ENCODE measurements at places on chromosomes 7 and 10.

DNA sequence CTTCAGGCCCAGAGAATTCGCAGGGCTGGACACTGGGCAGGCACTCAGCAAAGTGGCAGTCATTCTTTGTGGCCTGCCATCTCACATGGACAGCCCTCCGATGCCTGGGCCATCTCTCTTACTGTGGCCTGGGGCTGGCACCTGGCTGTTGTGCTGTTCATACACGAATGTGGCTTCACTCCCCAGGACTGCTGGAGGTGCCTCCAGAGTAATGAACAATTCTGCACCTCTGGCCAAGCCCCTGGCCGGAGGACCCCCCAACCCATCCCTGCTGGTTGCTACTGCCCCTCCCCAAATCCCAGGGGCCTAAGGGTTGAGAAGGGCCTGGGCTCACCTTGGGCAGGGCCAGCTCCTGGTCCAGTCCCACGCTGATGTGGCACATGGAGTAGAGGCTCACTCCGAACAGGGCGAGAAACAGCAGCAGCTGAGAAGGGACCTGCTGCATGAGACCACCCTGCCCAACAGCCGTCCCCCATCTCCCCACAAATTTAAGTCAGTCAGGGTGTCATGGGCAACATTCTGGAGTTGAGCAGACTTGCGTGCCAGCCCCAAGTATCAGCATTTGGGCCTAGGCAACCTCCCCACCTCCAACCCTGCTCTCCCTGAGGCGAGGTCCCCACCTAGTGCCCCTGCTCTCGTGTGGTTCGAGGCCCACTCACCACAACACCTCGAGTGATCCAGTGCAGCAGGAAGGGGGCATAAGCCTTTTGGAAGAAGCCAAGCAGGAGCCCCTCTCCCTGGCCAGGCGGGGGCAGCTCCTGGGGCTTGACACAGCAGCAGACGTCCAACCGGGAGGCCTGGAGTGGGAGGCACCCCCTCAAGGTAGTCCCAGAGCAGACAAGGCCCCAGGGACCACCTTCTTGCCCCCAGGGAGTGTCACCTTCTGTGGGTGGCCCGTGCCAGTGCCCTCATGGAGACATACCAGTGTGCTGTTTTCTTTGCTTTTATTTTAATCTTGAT, 9.4 kb downstream of the NPC1L1 start:
- no peak for DNase-seq

- no peak for DNase-seq
These were observed 55.6 kb upstream of the SHH start for GRCh38 chr7:155867734-155868400.

GRCh38 chr10:64396105-64396708, 875.0 kb downstream of the REEP3 start:
- DNase-seq: peak; percentile 25

- DNase-seq: no peak
These were observed 67.2 kb upstream of the FAM204A start for GRCh38 chr10:118409295-118409694.

GRCh38 chr7:106022193-106022821, 59.2 kb downstream of the CDHR3 start:
- DNase-seq: no peak

DNA sequence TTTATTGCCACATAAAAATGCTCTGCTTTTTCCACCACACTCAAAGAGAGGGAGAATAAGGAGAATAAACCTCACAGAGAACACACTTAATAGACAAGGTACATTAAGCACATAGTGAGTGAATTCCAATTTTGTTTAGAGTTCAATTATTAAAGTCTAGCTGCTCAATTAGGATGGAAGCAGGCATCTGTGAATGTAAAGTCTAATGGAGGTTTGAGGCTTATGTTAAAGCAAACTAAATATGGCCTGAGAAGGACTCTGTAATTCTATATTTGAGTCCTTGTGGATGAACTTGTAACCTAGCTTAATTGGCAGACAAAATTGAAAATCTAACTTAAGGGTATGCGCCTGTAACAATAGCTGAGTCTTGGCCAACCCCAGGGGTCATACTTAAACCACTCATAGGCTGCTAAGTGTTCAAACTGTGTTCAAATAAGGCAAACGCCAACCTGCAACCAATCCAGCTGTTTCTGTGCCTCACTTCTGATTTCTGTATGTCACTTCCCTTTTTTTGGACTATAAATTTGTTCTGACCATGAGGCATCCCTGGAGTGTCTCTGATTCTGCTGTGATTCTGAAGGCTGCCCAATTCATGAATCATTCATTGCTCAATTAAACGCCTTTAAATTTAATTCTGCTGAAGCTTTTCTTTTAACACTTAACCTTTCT, 31.3 kb upstream of the NME8 start:
- no peak for DNase-seq

DNA sequence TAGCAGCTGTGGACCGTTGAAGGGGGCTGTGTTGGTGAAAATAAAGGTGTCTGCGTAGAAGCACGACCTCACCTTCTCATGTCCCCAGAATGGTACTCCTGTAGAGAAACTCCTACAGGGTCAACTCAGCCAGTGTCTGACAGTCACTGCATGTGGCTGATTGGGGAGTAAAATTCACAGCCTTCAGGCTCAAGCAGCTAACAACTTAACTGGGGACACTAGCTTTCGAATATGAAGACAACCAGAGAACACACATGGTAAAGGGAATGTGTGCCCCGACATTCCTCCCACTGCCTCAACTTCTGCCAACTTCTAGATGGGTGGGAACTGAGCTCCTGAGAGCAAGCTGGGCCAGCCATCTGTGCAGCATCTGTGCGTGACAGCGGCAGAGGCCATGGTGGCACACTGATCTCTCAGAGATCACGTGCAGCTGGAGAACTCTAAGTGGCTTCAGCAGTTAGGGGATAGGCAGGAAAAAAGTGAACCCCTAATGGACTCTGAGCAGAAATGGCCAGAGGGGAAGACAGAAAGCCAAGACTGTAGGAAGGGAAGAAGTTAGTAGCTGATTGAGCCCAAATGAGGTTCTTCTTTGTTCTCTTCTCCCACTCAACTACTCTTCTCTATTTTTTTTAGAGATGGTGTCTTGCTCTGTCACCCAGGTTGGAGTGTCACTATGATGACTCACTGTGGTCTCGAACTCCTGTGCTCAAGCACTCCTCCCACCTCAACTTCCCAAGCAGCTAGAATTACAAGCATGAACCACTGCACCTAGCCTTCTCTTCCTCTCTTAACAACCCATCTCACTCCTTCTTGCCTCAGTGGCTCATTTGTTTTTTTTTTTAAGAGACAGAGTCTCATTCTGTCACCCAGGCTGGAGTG, 280.8 kb downstream of the ZEB1 start:
- no peak for DNase-seq

DNA sequence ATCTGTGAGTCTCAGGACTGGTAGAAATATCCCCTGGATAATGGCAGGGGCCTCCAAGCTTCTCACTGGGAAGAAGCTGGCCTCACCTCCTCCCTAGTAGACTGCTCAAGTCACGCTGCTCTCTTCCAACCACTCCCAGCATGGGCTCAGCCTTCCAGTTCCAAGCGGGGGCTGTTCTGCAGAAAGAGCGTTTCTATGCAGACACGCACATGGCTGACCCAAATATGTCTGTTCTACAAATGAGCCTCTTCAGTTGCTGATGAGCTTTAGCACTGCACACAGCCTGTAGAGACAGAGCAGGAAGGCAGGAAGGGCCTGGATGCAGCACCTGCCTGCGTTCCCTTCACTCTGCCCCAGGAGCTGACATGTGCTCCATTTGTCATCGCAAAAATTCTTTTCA, 523.9 kb upstream of the MGMT start:
- no peak for DNase-seq

GRCh38 chr7:74606909-74607510, 50.5 kb upstream of the GTF2I start:
- no peak for DNase-seq

DNA sequence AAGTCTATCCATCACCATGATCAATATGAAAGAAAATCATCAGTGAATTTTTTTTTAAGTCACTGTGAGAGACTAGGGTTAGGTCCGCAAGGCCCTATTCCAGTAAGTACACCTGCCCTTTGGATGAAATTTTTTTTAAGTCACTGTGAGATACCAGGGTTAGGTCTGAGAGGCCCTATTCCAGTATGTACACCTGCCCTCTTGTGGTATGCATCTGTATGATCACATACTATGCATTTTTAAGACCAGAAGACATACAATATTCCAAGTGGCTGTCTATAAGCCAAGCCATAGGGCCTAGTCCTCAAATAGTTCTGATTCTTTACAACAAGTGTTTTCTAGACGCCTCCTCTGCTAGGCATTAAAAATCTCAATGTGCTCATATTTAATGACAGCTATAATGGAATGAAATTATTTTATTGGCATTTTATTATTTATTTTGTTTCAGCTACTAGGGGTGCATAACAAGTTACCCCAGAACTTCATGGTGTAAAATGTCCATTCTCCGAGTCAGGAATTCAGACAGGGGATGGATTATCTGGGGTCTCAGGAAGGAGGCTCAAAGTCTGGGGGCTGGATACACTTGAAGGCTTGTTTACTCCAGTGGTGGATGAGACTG, 53.1 kb downstream of the TEX36 start:
- peak; percentile 51 for DNase-seq

DNA sequence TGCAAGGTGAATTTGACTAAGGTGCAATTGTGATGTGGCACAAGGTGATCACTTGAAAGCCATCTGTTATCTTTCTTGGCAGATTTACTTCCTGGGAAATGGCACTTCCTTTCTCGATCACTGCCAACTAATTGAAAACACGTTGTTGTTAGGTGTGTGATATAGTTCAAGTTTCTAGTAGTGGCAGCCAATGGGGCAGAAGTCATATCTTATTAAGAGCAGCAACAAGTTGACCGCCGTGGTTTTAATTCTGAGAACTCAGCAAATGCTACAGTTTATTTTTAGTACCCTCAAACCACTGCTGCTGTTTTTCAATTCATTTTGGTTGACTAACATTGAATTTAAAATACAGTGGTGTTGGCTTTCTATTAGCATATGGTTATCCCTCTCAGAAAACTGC, 1.6 kb downstream of the CHN2 start:
- DNase-seq: no peak

DNA sequence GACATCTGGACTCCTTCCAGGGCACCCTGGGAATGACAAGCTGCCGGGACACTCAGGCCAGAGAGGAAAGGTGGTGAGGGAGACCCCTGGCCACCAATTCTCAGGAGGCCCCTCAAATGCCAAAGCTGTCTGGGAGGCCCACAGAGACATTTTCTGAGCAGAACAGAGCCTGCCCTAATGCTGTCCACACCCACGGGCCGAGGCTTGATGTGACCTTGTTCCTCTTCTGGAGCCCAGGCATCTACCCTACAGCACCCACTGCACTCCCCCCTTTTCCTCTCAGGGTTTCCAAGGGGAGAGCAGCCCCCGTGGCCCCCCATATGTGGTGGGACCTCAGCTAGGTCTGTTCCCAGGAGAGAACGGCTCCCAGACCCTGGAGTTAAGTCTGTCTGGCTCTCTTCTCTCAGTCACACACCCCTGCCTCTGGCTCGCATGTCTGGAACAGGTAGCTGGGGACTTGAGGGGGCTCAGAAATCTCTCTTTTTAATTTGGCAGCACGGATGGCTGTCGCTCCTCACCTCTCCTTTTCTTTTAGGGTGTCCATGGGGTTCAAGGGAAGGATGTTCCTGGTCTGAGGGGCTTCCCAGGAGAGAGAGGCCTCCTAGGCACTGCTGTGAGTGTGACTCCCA, 16.8 kb upstream of the VOPP1 start:
- no peak for DNase-seq

DNA sequence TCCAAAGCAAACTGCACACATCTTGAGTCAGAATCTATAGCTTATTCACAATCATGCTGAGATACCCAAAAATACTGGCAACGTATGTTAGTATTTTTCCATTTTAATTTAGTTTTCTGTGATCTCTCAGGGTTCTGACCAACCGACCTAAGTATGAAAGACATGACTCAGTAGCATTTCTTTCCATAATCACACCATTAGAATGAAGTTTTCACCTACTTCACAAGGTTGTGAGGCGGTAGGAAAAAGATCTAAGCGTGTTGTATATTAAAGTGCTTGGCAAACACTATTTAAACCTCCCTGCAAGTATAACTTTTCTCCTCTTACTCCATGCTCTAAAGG, 49.1 kb downstream of the PLCE1 start:
- DNase-seq: peak; percentile 18

GRCh38 chr7:74059681-74060588, 23.7 kb upstream of the LIMK1 start:
- no peak for DNase-seq

- DNase-seq: no peak
These were observed 224.5 kb upstream of the GLI3 start for GRCh38 chr7:42461537-42461936.

DNA sequence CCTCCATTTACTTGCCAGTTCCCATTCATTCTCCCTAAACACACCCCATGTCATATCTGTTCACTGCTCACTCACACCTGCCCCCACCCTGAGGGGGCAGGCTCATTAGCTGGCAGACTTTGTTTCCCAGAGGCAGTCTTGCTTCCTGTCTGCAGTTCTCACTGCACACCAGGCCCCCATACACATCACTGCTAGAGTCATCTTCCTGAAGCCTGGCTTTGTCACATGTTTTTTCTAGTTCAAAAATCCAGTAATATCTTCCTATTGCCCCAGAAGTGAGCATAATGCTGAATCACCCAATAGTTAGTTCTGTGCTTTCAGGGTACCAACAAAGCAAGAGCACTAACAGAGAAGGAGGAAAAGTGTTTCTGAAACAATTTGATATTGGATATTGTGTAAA, 1.9 kb downstream of the LRRC72 start:
- peak; percentile 4 for DNase-seq

DNA sequence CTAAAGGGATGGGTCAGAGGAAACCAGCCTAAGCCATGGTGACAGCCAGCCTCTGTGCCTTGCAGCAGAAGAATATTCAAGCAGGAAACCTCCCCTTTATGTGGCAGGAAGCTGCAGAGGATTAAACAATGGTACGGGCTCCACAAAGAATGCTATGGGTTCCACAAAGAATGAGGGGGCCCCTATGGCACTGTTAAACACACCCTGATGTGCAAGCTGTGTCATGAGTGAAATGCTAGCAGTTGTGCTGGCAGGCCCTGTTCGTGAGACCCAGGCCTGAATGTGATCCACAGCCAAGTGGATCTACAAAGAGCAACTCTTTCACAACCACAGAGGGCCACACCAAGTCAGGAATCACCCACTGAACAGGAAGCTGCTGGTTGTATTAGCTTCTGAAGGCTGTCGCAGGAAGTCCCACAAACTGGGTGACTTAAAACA, 68.9 kb downstream of the MYOF start:
- peak; percentile 66 for DNase-seq

DNA sequence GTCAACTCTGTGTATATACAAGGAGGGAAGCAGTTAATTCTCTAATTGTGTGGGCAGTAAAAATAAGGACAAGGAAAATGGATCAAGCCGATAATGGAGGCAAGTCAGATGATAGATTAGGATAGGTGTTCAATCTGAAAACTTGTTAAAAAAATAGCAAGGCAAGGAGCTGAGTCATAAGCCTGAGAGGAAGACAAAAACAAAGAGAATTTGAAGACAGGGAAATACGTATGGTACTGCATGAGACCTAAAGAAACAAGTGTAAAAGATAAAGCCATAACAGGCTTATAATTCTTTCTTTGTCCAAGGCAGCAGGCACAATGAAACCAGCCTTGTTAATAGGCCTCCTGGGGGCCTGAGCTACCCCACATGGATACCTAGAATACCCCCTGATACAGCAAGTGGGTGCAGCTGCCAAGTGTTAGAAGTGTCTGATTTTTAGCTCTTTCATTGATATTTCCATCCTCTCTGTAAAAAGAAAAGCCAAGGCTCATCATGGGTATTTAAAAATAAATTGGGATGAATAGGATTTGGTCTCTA, 1570.6 kb upstream of the LRRTM3 start:
- no peak for DNase-seq

Measured in iris pigment epithelial cell (primary cell).